ENCODE measurements at places on chromosomes 3 and 15.

GRCh38 chr3:126369490-126369889, 12.3 kb upstream of the KLF15 start:
- DNase-seq = no peak

GRCh38 chr3:2166552-2166951, 67.9 kb downstream of the CNTN4 start:
- no peak for DNase-seq

DNA sequence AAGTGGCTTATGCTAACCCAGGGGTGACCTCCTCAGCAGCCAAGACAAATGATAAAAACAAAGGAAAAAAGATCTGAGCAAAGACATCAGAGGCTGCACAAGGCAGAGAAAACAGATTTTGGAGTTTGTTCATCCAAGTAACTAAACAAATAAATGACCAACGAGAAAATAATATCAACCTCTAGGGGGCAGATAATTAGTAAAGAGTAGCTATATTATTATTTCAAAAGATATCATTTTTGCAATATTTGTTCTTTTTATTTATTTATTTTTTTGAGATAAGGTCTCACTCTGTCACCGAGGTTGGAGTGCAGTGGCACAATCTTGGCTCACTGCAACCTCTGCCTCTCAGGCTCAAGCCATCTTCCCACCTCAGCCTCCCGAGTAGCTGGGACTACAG, 101.8 kb downstream of the PCCB start:
- DNase-seq = no peak

DNA sequence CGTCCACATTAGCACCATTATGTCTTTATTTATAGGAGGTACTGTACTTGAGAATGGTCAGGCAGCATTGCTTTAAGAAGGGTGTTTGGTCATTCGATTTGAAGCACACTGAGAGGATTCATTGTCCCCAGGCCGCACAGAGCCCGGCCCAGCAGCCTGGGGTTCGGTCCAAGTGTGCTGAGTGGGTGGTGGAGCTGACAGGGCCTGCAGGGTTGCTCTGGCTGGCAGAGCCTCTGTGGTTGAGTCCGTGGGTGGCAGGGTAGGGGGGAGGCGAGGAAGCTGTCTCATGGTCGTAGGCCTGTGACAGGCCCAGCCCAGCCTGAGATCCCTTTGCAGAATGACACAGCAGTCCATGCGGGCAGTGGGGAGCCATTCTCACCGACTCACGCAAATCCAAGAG, 227.7 kb upstream of the TOPAZ1 start:
- DNase-seq = no peak

DNA sequence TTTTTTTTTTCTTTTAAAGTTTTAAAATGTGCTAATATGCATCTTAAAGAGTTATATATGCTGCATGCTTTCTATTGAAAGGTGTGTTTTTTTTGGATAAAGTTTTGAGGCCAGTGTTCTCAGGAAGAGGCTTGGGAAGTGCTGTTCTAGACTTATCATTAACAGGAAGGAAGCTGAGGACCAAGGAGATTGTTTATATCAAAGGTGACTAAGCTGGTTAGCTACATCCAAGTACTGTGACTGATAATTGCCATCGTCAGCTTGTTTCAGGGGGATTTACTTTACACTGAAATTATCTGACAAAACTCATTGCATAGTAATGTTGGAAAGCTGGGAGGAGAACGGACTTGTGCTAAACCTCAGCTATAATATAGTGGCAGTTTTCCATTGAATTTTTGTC, 36.3 kb upstream of the UTS2B start:
- no peak for DNase-seq

GRCh38 chr15:57455929-57456328, 79.6 kb downstream of the CGNL1 start:
- no peak for DNase-seq

GRCh38 chr3:85482213-85482490, 523.4 kb downstream of the CADM2 start:
- no peak for DNase-seq

DNA sequence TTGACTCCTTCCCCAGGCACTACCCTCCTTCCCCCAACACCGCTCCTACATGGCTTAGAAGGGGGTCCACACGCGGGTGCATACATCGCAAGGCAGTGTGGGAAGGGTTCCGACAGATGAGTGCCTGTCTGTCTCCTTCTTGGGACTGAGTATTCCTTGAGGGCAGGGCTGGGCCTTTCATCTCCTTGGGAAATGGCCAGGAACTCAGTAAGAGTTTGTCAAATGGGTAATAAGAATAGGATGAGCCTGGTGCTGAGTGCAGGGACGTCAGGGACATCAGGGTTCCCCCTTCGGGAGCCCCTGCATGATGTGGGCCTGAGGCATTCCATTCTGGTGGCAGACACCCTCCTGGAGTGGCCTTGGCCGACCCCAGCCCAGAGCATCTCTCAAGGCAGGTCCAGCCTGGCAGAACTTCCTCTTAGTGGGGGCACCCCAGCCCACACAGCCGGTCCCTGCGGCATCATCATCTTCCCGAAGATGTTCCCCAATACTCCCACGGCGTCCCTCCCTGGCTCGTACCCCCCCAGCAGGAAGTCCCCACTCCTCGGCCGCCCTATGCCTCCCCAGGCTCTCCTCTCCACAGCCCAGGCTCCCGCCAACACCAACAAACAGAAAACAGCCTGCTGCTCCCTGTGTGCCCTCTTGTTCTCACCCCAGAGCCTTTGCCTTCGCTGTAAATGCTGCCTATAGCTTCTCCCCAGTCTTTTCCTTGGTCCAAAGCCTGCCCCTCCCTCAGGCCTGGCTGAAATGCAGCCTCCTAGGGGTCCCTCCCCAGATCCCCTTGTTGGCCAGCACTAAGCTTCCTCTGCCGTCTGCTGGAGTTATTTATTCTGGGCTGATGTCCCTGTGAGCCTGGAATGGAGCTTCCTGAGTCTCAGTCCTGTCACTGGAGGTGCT, 67.5 kb upstream of the LCTL start:
- no peak for DNase-seq

GRCh38 chr3:19573644-19574043, 360.4 kb downstream of the EFHB start:
- no peak for DNase-seq

GRCh38 chr15:85504749-85505676, 124.6 kb downstream of the AKAP13 start:
- no peak for DNase-seq

DNA sequence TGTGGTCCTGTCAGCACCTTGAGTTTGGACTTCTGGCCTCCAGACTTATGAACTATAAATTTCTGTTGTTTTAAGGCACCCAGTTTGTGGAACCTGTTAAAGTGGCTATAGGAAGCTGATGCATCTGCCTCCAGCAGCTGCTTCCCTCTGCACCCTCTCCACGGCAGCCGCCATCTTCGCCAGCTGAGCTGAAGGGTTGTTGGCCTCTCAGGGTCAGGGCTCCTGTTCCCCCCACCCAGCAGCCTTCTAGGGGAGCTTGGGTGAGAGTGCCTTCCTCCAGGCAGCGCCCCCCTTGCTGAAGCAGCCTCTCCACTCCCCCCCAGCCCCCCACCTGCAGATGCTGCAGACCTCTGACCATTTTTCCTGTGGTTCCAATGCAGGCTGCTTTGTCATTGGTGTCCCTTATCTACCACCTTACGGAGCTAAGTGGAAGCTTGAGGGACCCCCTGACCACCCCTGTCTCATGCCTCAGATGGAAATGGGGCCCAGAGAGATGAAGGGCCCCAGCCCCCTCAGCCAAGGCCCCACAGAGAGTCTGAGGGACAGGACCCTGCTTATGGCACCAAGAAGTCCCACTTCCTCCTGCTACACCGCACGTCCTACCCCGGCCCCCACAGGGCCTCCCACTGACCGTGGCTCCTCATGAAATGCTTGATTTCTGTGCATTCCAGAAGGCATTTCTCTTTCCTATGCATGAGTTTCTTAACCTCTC, 61.4 kb upstream of the TLE3 start:
- no peak for DNase-seq

- peak; percentile 25 for DNase-seq
Measured at GRCh38 chr15:76161153-76162035, 101.6 kb downstream of the TMEM266 start.

DNA sequence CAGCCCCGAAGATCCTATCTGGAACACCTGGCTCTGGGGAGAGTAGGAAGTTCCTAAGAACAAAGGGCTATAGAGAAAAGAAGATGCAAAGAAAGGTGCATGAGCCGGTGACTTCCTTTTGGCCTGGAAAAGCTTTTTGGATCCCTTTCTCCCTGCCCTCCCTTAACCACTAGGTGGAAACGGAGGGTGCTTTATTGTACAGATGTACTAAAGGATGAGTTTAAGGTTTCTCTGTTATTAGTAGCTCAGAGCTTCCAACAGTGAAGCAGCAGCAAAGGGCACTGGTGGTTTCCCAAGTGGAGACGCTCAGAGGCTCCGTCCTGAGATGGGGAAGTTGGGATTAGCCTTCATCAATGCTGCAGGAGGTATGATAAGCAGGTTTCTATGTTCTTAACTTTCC, 5.9 kb upstream of the ADGRG7 start:
- no peak for DNase-seq

- DNase-seq = peak; percentile 23
Measured at GRCh38 chr15:55526559-55527036, 18.6 kb upstream of the DNAAF4 start.

- no peak for DNase-seq
Measured at GRCh38 chr15:42911058-42911592, 9.5 kb downstream of the TTBK2 start.

DNA sequence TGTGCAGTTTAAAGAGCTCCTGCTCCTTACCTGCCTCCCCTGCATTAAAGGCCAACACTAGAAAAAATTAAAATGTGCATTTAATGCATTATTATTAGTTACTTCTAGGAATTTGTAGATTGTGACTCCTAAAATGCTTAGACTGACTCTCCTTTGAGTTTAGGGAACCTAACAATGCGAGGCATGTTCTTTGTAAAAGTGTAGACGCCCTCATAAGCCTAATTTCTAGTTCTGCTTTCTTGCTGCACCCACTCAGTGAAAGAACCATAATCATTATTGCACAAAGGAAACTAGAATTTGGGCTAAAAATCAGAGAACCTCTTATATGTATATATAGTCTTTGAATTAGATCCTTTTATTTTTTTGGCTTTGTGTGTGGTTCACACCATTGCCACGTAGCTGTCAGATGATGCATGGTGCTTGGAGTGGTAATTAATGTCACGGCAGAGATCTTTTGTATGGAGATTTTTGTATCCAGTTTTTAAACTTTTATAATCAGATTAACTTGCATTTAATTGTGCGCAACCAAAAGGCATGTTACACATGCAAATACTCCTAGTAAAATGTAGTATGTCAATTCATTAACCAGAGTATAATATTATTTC, 710 bp downstream of the ABHD10 start:
- DNase-seq = peak; percentile 9

DNA sequence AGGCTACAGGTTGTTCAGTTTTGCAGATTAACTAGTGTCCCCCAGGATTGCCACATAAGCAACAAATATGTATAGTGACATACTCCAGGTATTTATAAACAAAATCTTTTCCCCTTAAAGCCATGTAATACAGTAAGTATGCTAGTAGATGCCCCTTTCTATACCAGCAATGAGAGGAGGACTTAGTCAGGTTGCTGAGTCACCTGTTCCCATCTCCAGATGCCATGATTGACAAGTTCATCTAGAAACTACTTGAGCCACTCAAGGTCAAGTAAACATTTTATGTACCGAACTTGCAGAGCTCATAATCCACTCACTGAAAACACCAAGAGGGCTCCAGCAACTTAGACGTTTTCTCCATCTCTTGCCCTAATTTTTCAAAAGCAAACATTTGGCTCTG, 18.2 kb downstream of the SLC9A9 start:
- no peak for DNase-seq

GRCh38 chr3:134918441-134918840, 123.4 kb downstream of the EPHB1 start:
- no peak for DNase-seq

GRCh38 chr3:128554100-128554464, 61.1 kb upstream of the GATA2 start:
- no peak for DNase-seq

GRCh38 chr15:33068511-33068990, 126.0 kb downstream of the FMN1 start:
- no peak for DNase-seq

GRCh38 chr3:13537909-13538296, 11.0 kb upstream of the FBLN2 start:
- DNase-seq = no peak

DNA sequence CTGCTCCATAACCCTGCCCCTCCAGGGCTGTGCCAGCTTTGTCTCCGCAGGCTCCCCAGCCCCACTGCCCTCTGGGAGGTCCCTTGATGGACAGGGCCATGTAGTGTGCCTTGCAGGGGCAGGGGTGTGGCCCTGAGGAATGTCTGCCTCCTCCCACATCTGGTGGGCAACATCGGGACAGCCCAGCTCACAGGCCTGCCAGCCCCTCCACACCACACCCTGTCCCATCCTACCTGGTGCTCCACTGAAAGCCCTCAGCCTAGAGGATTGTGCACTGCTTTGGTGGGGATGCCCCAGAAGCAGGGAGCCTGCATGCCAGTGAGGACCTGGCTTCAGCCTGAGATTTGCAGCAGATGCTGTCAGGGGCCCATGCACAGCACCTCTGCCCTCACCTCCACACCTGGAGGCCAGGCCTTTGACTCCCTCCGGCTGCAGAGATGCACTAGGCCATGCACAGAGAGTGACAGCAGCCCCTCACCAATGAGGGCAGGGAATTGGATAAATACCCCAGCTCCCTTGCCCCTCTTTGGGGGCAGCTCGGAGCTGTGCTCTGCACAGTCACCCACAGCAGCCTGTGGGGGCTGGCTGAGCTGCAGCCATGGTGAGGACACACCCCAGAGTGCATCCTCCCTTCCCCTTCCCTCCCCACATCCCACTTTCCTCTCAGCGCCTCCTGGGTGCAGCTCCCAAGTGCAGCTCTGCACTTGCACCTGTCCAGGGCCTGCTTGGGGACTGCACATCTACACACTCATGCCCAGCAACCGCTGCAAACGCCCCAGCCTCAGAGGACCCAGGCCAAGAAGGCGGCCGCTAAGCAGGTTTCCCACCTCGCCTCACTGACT, 2.7 kb downstream of the C3orf22 start:
- DNase-seq = no peak

GRCh38 chr3:97131476-97131875, 317.1 kb downstream of the EPHA6 start:
- no peak for DNase-seq

- no peak for DNase-seq
Measured at GRCh38 chr3:13093687-13094086, 20.5 kb upstream of the IQSEC1 start.

DNA sequence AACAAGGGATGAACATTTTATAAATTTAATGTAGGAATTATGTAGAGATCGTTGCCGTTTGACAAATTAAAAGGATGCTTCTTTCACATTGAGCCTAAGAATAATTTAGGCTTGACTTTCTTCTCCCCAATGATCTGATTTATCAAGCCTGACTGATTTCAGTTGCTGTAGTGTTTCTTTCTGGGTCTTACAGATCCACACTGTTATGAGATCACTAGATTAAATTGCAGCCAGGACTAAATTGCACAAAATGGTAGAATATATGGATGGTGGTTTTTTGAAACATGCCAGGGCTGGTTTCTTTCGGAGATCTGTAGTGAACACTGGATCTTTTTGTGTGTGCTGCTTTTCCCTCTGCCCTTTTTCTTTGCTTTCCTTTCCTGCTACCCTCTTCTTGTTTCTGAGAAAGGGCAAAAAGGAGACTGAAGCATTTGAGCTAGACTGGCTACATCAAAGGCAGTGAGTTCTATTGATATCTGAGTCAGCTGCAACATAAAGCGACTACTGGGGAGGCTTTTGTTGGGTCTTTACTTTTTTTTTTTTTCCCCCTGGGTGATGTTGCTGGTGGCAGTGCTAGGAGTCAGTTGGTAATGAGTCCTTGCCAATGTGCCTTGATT, 83.0 kb downstream of the AKAP13 start:
- no peak for DNase-seq

- DNase-seq = no peak
Measured at GRCh38 chr3:30293621-30294240, 312.7 kb upstream of the TGFBR2 start.

- no peak for DNase-seq
Measured at GRCh38 chr15:79994615-79995014, 23.6 kb upstream of the BCL2A1 start.
